PC-3 (cell line): ENCODE measurements at places on chromosomes 3 and 15.
A peak's percentile ranks its signal among the peaks of the same experiment; 100 is the strongest.

DNA sequence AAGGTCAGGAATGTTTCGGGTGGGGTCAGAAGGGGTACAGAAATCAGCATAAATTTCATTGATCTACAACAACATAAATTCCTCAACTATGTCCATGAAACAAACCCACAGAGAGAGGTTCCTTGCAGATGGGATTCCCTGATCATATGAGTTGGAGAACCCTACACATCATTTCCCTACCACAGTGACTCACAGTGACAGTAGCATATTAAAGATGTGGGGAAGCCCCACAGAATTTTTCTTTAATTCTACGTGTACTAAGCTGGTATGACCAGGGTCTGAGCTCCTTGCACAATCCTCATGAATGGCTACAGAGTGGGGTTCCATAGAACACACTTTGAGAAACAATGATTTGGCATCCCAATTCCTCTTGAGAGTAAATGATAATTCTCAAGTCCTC lies 116.9 kb upstream of the RAD18 start:
- peaks cover 16% of the 10 kb centered on the region for H3K4me1 ChIP-seq
- no peaks in the 10 kb centered on the region for H3K36me3 ChIP-seq
- peak; percentile 78 for DNase-seq
- no peak overlapping the region for H3K4me3 ChIP-seq
- H3K27ac ChIP-seq = peak overlapping the region; percentile 55

DNA sequence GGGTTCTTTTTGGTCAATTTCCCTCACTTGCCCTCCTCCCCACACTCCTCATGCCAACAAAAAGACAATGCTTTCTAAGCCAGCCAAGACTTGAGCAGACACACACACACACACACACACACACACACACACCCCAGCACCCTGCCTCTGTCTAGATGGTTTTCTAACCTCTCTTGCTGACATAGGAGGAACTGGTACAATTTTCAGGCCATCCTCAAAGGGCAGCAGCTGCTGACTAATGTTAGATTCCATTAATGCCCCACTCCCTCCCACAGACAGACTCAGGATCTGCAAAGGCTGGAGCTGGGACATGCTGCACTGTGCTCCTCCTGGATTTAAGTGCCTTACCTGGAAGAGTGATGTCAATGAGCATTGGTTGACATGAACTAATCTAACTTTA lies 438.4 kb downstream of the OCA2 start:
- H3K36me3 ChIP-seq = no peaks in the 10 kb centered on the region
- no peaks in the 10 kb centered on the region for H3K4me1 ChIP-seq
- no peak overlapping the region for H3K4me3 ChIP-seq
- H3K27me3 ChIP-seq = no peaks in the 10 kb centered on the region
- H3K27ac ChIP-seq = no peak overlapping the region
- DNase-seq = no peak

- peaks cover 23% of the 10 kb centered on the region for H3K4me1 ChIP-seq
- H3K27ac ChIP-seq = 0 out of 2 replicates have a peak overlapping the region, but pooled peaks have one; percentile 19
- peak overlapping the region; percentile 89 for H3K4me3 ChIP-seq
- H3K36me3 ChIP-seq = peaks cover 13% of the 10 kb centered on the region
- no peaks in the 10 kb centered on the region for H3K27me3 ChIP-seq
These were observed 804 bp upstream of the BRPF1 start for GRCh38 chr3:9730657-9731205.

DNA sequence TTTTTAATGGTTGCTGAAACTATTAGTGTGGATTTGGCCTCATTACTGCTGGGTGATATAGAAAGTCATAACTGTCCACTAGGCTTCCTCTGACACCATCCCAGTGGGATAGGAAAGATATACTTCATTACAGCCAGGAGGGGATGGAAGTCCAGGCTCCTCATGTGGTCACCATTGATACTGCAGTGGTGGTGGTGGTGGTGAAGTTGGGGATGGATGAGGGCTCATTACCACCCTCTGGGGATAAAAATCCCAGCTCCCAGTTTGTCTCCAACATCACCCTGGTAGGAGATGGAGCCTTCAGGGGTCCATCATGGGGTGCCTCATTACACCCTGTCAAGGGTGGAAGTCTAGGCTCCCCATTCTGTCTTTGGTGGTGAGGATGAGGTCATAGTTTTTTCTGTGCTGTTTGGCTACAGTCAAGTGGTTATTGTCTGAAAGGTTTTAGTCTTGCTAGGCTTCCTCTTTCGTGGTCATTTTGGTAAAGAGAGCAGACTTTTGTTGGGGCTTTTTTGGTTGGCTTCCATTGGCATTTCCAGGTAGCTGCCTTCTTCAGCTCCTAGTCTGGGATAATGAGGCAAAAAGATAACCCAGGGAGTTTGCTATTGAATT lies 30.1 kb upstream of the FILIP1L start:
- H3K36me3 ChIP-seq = peaks cover 3% of the 10 kb centered on the region; the same call in 1 of the 2 replicates
- H3K4me3 ChIP-seq = no peak overlapping the region
- H3K27me3 ChIP-seq = no peaks in the 10 kb centered on the region
- H3K4me1 ChIP-seq = no peaks in the 10 kb centered on the region
- no peak overlapping the region for H3K27ac ChIP-seq

DNA sequence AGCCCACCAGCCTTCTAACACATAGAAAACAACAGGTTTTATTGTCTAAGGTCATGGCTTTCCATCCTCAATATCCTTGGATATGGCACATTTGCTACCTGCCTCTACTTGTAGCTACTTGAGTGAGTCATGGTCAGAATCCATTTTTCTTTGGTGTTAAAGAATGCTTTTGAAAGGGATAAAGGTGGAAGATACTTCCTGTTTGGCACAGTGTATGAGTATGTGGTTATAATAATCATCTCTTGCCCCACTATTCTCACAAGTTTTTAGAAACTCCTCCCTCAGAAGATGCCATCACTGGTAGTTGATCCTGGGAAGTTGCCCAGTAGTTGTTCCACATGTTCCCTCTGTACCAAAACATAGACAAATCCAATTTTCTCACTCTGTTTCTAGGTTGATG lies 508.6 kb upstream of the IL12A start:
- H3K27me3 ChIP-seq = peaks cover 20% of the 10 kb centered on the region
- H3K27ac ChIP-seq = no peak overlapping the region
- H3K4me3 ChIP-seq = no peak overlapping the region
- H3K36me3 ChIP-seq = no peaks in the 10 kb centered on the region
- DNase-seq = no peak
- no peaks in the 10 kb centered on the region for H3K4me1 ChIP-seq

- H3K27ac ChIP-seq = no peak overlapping the region
- peak; percentile 24 for DNase-seq
- no peaks in the 10 kb centered on the region for H3K36me3 ChIP-seq
- H3K4me1 ChIP-seq = no peaks in the 10 kb centered on the region
- no peaks in the 10 kb centered on the region for H3K27me3 ChIP-seq
These were observed 199.9 kb downstream of the MFSD1 start for GRCh38 chr3:159001711-159002110.

- no peaks in the 10 kb centered on the region for H3K27me3 ChIP-seq
- DNase-seq = no peak
- no peaks in the 10 kb centered on the region for H3K36me3 ChIP-seq
- H3K4me1 ChIP-seq = peaks cover 8% of the 10 kb centered on the region
- no peak overlapping the region for H3K4me3 ChIP-seq
These were observed 75.8 kb downstream of the CBLB start for GRCh38 chr3:105793040-105793439.

DNA sequence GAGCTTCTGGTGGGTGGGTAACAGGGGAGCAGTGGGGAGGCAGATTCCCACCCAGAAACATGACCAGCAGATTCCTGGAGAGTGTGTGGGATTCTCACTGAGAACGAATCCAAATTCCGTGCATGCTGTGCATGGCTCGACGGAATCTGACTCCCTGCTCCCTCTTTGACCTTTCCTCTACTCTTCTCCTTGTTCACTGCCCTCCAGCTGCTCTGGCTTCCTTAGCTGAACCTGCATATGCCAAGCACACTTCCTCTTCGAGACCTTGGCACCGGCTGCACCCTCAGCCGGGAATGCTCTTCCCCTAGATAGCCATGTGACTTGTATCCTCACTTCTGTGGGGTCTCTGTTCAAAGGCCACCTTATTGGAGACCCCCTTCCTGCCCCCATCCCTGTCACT lies 6.3 kb downstream of the INSYN1 start:
- H3K27me3 ChIP-seq = peaks cover 15% of the 10 kb centered on the region
- H3K27ac ChIP-seq = no peak overlapping the region
- H3K4me3 ChIP-seq = no peak overlapping the region
- H3K36me3 ChIP-seq = no peaks in the 10 kb centered on the region
- DNase-seq = no peak

- DNase-seq = peak; percentile 95
- H3K27me3 ChIP-seq = no peaks in the 10 kb centered on the region
- H3K27ac ChIP-seq = peak overlapping the region; percentile 81
- H3K4me3 ChIP-seq = no peak overlapping the region
- peaks cover 38% of the 10 kb centered on the region for H3K4me1 ChIP-seq
These were observed 15.7 kb downstream of the RFT1 start for GRCh38 chr3:53114412-53115074.

DNA sequence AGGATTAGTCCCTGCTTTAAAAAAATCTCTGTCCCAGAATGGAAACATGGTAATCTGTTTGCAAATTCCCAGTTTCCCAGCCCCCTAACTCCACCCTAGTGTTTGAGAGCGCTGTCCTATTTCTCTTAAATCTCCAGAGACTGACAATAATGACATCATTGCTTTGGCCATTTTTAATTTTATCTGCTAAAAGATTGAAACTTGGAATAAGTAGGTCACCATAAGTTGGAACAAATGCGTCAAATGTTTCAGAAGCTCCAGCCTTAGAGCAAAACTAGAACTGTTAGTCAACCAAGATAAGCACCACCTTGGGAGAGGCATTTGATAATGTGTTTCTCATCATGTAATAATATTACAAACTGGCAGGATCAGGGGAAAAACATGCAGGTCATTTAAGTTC lies 25.7 kb upstream of the MB21D2 start:
- no peaks in the 10 kb centered on the region for H3K36me3 ChIP-seq
- no peak overlapping the region for H3K4me3 ChIP-seq
- no peak for DNase-seq
- H3K27ac ChIP-seq = no peak overlapping the region

- H3K36me3 ChIP-seq = no peaks in the 10 kb centered on the region
- no peak overlapping the region for H3K4me3 ChIP-seq
- no peak overlapping the region for H3K27ac ChIP-seq
- DNase-seq = no peak
- no peaks in the 10 kb centered on the region for H3K27me3 ChIP-seq
These were observed 256.5 kb downstream of the IL5RA start for GRCh38 chr3:2853651-2854050.
